RCC 7860 (cell line): ENCODE measurements at places on chromosomes 3 and 15.

DNA sequence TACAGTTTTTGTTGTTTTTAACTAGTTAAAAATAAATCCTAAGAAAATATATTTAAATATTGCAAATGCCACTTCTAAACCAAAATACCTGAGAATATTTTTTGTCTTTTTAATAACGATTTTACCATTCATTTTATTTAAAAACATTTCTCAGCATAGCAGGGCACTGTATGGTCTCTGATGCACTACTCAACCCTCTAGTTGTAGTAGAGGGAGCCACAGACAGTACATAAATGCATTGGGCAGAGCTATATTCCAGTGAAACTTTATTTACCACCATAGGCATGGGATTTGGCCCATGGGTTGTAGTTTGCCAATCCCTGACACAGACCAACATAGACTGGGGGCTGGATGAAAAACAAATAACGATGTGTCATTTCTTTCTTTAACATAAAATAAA lies 214.4 kb upstream of the UBE2E1 start:
- no peak for DNase-seq

DNA sequence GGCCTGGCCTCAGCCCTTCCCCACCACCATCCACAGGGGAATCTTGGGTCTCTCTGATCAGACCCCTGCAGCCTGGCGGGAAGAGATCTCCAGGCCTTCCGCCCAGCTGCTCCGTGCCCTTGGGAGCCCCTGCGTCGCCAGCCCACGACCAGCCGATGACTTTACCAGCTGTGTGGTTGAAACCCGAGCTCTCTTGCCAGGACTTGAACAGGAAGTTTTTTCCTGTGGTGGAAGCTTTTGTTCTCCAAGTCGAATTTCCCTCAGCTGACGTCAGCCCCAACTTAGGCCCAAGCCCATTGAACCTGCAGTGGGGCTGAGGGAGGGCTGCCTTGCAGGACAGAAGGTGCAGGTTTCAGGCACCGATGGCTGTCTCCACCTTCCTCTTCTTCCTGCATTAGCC lies 51.7 kb upstream of the SMAD3 start:
- no peak for DNase-seq

DNA sequence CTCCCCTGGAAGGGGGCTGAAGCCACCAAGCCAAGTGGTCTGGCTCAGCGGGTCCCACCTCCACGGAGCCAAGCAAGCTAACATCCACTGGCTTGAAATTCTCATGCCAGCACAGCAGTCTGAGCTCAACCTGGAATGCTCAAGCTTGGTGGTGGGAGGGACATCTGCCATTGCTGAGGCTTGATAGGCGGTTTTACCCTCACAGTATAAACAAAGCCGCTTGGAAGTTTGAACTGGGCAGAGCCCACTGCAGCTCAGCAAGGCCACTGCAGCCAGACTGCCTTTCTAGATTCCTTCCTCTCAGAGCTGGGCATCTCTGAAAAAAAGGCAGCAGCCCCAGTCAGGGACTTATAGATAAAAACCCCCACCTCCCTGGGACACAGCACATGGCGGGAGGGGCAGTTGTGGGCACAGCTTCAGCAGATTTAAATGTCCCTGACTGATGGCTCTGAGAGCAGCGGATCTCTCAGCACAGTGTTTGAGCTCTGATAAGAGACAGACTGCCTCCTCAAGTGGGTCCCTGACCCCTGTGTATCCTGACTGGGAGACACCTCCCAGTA lies 23.2 kb upstream of the IGSF10 start:
- no peak for DNase-seq

GRCh38 chr15:48946074-48946839 lies 17.5 kb downstream of the SHC4 start:
- DNase-seq = peak; percentile 96

DNA sequence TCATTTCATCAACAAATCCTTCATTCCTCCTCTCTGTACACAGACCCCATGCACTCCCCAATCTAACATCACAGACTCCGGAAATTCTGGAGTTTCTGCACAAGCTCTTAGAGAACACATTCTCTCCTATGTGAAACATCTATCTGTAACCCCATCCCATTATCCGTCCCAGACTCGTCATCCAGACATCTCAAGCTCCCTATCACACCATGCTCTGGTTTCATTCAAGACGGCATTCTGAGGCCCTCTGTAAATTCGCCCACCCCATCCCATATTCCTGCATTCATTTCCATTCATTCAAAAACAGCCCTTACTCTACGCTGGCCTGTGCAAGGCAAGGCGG lies 575 bp downstream of the LEO1 start:
- no peak for DNase-seq

GRCh38 chr3:185680231-185680630 lies 94.1 kb downstream of the SENP2 start:
- no peak for DNase-seq

- no peak for DNase-seq
Observed at GRCh38 chr15:100249096-100249815, 92.5 kb downstream of the ADAMTS17 start.

DNA sequence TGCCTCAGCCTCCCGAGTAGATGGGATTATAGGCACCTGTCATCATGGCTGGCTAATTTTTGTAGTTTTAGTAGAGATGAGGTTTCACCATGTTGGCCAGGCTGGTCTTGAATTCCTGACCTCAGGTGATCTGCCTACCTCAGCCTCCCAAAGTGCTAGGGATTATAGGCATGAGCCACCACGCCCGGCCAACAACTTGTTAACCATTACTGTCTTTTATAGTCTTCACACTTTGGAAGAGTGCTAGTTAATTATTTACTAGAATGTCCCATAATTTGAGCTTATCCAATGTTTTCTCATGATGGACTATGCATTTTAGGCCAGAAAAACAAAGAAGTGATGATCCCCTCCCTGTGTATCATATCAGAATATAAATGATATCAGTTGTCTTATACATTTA lies 288.6 kb upstream of the CBLB start:
- no peak for DNase-seq

DNA sequence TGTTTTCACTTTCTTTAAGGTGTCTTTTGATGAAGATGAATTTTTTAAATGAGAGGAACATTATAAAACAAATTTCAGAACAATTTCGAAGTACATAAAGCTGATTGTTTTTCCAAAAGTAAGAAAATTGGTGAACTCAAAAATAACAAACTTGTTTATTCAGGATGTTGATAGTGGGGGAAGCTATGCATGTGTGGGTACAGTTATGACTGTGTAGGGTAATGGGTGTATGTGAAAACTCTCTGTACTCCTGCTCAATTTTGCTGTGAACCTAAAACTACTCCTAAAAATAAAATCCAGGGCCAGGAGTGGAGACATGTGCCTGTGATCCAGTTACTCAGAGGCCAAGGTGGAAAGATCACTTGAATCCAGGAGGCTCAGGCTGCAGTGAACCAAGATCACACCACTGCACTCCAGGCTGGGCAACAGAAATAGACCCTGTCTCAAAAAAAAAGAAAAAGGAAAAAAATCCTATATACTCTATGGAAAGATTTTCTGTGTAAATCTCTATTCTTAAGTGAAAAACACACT lies 37.2 kb downstream of the PIK3CB start:
- no peak for DNase-seq

DNA sequence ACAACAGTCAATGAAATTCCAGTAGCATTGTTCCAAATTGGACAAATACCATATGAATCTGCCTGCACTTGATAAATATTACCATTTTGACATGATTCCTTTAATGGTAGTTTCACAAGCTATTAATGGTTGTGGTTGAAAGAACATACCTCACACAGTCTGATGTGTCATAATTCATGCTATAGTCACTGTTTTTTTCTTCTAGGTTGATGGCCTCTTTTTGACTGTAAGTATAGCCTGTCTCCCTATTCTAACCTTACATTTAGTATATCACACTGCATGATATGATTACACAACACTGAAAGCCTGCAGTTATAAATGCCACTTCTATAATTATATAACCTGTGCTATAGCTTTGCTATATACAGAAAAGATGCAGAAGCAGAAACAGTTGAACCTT lies 834.1 kb downstream of the NSUN3 start:
- DNase-seq = no peak

GRCh38 chr15:92116330-92116729 lies 262.8 kb downstream of the SLCO3A1 start:
- no peak for DNase-seq

- no peak for DNase-seq
Observed at GRCh38 chr3:152608696-152609594, 226.0 kb upstream of the P2RY1 start.

- DNase-seq = no peak
Observed at GRCh38 chr3:16809993-16810392, 74.8 kb upstream of the PLCL2 start.

DNA sequence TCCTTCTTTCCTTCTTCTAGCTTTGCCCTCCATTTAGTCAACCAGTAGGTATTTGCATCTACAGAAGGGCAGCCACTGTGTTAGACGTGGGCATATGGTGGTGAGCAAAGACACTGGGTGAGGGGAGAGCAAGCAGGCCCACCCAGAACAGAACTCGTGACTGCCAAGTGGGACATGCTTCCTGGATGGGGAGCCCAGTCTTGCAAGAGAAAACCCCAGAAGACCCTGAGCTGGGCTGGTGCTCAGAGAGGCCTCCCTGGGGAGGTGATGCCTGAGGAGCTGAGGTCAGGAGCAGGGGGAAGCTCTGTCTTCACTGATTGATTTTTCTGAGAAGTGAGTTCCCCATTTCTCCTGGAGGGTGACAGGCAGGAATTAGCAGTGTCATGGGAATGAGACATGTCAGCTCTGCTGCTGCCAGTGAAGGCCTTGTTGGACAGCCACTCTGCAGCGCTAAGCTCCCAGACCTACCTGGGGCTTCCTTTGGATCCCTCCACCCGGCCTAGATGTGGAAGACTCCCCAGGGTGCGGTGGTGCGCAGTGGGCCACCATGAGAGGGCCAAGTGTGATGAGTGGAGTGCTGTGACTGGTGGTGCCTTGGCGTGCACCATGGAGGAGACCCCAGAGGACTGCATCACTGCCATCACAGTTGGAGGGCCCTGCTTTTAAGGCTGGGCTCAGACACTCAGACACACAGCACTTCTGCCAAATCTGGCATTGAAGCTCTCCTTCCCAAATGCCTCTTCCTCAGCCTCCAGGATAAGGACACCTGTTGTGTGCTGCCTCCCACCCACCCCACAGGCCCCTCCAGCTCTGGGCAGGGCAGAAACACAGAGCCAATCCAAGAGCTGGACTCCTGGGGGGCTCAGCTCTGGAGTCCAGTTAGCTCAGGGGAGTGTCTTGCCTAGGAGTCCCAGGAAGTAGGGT lies 40.0 kb upstream of the TOPBP1 start:
- DNase-seq = no peak

- DNase-seq = peak; percentile 58
Observed at GRCh38 chr3:150299201-150299600, 108.9 kb upstream of the TSC22D2 start.

DNA sequence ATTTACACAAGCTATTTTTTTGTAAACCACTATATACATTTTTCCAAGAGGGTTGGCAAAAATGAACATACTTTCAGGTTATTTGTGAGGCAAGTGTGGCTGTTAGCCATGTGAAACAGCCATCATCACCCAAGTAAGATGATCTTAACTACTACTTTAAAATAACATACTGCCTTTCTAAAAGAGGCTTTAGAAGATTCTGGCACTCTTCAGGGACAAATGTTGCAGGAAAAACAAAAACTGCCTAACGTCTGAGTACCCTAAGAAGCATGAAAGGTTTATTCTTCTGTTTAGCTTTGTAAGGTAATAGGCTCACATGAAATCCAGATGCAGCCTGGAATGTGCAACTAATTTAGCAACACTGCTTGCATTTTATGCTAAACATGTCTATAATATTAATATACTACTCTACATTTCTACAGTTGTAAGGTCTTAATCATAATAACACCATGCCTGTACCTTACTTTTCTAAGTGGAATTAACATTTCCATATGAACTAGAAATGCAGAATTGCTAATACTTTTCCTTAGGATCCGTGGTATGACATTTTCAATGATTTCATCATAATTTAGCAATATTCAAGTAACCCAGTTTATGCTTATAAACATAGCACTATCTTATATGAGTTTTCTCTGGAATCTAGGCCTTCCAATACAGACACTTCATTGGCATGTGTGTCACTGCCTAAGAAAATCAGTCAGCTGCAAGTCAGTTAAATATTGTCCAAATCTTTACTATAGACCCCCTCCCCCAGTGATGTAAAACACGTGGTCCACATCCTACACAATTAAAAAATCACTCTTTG lies 4.5 kb upstream of the LSAMP start:
- no peak for DNase-seq

DNA sequence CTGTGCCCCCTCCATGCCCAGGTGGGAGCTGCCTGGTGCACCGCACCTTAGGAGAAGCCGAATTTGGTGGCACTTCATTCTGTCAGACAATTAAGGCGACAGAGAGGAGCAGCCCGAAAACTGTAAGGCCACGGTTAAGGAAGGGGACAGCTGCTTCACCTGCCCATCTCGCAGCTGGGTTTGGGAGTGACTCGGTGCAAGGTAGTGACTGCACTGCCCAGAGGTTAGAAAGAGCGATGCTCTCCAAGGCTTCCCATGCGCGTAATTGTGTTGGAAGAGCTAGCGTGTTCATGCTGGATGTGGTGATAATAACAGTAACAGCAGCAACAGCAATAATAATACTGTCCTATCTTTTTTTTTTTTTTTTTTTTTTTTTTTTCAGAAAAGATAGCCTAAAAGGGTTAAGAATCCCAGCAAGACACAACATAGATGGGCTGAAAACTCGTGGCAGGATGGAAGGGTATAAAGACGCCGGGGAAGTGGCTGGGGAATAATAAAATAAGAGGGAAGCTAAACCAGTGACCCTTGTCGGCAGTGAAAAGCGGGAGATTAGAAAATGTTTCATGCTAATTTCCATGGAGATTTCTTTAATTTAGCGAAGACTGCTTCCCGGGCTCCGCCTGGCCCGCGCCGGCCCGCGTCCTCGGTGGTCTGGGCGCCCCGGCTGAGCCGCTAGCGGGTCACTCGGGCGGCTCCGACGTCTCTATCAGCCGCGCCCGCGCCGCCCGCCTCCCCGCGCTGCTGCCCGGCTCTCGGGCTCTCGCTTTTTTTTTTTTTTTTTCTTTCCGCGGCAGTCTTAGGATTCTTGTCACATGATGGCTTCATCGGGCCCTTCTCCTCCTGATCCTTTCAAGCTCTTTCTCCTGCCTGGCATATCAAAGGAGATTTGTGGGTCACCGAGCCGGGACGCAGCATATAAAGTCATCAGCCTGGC lies 617.1 kb downstream of the NR2F2 start:
- no peak for DNase-seq

- DNase-seq = no peak
Observed at GRCh38 chr3:177102553-177102952, 94.7 kb downstream of the TBL1XR1 start.

DNA sequence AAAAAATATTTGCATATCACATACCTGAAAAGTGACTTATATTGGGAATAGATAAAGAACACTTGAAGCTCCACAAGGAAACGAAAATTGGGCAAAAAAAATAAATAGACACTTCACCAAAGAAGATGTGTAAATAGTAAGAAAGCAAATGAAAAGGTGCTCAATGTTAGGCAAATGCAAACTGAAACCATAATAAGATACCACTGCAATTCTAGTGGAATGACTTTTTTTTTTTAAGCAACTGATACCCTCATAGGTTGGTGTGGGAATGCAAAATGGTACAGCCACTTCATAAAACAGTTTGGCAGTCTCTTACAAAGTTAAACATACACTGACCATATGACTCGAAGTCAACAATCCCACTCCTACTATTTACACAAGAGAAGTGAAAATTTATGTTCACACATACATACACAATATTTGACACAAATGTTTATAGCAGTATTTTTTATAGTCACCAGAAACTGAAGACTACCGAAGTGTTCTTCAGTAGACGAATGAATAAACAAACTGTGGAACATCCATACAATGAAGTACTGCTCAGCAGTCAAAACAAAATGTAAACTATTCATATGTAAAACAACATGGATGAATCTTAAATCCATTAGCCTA lies 176.3 kb downstream of the ZMAT3 start:
- DNase-seq = no peak
